Activated CD8-positive, alpha-beta memory T cell treated with anti-CD3 and anti-CD28 coated beads for 1 hour (primary cell): ENCODE measurements at places on chromosomes 1 and 21.

DNA sequence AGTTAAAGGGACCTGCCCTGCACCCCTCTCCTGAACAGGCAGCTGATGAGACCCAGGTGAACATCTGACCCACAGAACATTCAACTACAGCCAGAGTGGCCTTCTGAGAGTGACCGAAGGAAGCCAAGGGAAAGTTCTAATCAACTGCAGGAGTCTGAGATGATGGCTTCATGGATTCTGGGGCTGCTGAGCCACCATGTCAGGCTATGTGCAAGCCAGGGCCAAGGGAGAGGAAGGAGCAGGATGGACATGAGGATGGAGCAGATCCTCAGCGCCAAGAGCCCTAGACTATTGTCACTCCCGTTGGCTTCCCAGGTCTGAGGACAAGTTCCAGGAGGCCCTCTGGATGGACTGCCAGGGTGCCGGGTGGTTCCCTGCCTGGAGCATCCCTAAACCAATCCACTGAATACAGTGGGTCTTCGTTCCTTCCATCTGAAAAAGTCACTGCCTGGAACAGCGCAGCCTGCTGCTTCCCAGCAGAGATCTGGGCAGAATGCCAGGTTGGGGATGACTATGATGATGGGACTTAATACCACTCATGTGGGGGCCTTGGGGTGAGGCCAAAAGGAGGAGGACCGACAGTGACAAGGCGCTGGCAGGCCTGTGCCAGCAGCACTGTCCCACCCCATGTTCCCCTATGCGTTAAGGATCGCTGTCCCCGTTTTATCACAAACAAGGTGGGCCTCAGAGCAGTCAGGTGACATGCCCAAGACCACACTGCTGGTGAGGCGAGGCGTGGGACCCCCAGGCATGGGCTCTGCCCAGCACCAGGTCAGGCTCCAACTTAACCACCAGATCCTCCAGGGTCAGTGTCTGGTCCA, 19.8 kb downstream of the SPOCD1 start:
- no peak for DNase-seq

- no peak for DNase-seq
These were observed 14.0 kb upstream of the SPRR2F start for GRCh38 chr1:153127296-153127695.

GRCh38 chr21:21286170-21286798, 288.1 kb downstream of the NCAM2 start:
- DNase-seq: no peak

GRCh38 chr1:112790920-112791722, 76.0 kb upstream of the PPM1J start:
- DNase-seq: no peak

DNA sequence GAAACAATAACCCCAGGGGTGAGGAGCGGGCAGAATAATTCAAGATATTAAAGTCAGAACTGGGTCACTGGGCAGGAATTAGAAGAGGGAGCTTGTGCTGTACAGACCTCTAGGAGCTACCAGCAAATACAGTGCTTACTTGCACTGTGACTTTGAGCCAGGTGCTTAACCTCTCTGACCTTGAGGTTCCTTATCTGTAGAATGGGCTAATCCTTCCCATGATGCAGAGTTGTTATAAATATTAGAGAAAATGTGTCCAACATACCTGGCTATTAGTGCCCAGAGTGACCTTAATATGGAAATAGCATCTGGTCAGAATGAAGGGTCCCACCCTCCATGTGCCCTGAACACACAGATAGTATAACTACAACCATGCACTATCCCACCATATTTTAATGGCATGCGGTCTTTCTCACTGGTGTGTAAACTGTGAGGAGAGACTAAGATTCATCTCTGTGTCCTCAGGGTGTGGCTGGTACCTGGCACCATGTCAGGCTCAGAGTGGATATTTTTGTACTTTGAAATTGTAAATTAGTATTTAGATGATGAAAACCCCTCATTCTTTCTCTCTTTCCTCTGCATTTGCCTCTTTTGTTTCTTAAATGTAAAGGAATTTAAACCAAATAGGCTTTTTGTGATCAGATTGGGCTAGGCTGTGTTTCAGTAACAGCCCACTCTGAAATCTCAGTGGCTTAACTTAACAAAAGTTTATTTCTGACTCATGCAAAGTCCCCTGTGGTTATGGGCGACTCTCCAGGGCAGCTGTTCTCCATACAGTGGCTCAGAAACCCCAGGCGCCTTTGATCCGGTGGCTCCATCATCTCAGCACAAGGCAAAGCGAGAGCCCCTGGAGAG, 60.0 kb upstream of the ROR1 start:
- no peak for DNase-seq

- no peak for DNase-seq
These were observed 129.0 kb downstream of the DMRTB1 start for GRCh38 chr1:53588053-53588779.

- DNase-seq: no peak
These were observed 11.6 kb upstream of the PARP1 start for GRCh38 chr1:226419284-226420029.

- DNase-seq: no peak
These were observed 60.6 kb downstream of the UBIAD1 start for GRCh38 chr1:11333631-11334030.
